Cardiac fibroblast (primary cell): ENCODE measurements at places on chromosomes 6 and 20.

- DNase-seq: no peak
Measured at GRCh38 chr20:60132827-60133670, 174.8 kb downstream of the CDH26 start.

DNA sequence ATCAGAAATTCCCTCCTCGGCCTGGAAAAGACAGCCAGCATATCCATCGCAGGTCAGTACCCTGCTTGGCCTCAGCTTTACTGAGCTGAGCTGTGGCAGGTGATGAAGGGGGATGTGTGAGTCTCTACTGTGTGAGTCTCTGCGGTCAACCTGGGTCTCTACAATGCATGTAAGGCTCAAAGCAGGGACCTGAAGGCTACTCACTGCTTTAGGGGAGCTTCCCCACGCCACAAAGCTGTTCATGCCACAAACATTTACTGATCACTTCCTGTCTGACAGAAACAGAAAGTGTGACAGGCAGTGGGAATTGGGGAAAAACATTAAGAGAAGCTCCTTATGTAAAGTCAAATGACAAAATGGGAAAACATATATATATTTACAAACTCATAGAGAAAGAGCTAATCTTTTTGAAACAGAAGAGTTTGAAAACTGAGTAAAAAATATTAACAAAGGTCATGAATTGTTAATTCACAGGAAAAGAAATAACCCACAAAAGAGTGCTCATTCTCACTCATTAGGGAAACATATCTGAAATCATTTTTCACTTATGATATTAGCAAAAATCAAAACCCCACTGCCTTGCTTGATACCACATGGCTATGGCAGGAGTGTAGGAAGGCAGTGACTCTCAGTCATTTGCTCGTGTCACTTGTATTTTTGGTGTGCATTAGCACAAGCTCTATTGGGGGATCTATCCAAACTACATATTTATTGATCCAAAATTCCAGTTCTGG is 5.8 kb downstream of the BTN3A3 start:
- no peak for DNase-seq

- DNase-seq: no peak
Measured at GRCh38 chr6:25025919-25026301, 90.2 kb upstream of the RIPOR2 start.

- DNase-seq: no peak
Measured at GRCh38 chr6:67642582-67642981, 992.5 kb upstream of the ADGRB3 start.

- DNase-seq: no peak
Measured at GRCh38 chr6:22023937-22024336, 272.9 kb downstream of the PRL start.

DNA sequence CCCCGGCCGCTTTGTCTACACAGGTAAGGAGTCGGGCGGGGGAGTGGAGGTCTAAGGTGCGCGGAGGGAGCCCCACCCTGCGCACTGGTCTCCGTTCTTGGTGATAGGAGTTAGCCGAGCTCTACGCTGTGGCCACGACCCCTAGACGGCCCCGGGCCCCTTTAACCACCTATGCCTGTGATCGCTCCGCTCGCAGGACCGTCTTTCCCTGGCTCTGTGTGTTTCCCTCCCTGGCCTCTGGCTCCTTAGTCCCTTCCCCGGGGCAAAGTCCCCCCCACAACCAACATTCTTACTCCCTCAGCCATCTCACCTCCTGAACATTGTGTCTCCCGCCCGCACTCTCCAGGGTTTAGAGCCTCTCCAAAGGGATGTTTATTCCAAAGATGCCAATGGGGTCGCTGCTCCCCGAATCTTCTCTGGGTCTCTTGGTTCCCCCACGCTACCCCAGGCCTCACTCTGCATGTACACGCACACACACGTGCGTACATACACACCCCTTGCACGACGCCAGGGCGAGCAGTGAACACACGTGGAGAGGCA is 50.4 kb downstream of the CPXM1 start:
- no peak for DNase-seq

GRCh38 chr6:129671442-129672340 is 38.3 kb downstream of the ARHGAP18 start:
- peak; percentile 39 for DNase-seq

DNA sequence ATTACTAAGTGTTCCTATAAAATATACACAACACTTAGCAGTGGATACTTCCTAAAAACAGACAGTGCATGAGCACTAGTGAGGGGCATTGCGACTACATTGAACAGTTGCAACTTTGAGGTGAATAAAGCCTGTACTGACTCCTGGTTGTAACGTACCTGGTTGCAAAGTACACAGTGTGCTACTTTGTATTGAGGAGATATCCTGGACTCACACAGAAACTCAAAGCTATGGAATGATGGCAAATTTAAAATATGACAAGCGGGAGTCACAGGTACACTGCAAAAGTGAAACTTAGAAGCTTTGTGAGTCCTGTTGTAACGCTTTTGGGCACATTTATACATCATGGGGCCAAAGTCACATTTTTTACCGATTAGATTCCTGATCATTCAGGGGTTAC is 55.6 kb upstream of the HLA-A start:
- no peak for DNase-seq

GRCh38 chr6:1424306-1424927 is 35.0 kb downstream of the FOXF2 start:
- DNase-seq: peak; percentile 65

GRCh38 chr20:17109307-17109706 is 117.5 kb upstream of the PCSK2 start:
- DNase-seq: no peak

GRCh38 chr20:61572789-61573188 is 320.7 kb downstream of the CDH4 start:
- DNase-seq: no peak

DNA sequence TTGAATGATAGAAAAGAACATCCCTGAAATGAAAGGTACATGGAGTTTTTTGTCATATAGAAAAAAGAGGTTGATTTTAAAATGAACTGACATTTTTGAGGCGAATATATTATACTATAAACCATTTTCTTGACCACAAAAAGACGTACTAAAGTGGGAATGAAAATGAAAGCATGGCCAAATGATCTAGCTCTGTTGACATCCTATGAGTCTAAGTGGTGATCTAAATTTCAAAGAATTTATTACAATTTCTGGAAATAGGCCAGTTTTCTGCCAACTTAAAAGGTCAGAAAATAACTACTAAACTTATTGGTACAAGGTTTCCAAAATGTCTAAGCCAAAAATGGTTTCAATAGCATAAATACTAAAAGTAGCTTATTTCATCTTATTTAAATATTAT is 536.8 kb downstream of the EYS start:
- no peak for DNase-seq

DNA sequence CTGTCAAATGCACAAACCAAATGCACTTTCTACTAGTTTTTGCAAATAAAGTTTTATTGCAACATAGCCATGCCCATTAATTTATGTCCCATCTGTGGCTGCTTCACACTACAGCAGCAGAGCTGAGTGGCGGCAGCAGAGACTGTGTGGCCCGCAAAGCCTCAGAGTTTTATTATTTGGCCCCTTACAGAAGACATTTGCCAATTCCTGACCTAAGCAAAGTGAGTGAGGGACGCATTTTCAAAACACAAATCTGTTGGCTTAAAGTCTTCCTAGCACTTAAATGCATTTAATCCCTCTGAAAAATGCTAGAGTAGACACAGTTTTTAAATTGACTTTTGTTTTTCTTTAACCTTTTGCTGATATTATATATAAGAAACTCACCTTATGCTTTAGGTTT is 126.4 kb downstream of the PHACTR3 start:
- no peak for DNase-seq

DNA sequence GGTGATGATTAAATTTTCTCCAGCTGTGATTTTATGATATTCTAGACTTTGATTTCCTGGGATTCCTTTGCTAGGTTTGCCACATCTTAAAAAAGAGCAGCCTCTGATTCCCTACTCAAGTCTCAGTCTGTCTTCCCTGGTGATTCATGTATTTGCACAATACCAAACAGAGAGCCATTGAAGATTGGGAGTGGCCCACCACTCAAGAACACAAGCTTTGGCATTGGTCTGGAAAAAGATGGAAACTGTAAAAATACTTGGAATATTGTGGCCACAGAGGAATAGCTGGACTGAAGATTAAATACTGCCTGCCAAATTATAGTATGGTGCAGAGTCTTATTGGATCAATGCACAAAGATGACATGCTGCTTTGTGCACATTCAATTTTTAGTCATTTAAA is 32.9 kb downstream of the PTCHD4 start:
- DNase-seq: peak; percentile 41

GRCh38 chr6:149202952-149203351 is 114.6 kb upstream of the TAB2 start:
- DNase-seq: no peak

DNA sequence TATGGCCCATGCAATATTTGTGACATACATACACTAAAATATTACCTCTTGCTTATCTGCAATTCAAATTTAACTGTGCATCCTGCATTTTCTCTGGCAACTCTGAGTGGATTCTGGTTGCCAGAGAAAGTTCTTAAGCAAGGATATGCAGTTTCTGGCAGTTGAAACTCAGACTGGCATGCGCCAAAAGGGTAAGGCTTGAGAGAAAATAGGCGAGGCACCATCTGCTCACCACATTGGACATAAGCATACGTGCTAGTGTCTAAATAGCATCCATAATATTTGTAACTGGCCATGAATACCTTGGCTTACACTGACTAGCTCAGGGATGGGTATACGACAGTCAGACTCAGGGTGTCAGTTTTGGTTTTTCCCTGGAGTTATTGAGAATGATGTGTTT is 465.1 kb downstream of the DOK5 start:
- DNase-seq: no peak

DNA sequence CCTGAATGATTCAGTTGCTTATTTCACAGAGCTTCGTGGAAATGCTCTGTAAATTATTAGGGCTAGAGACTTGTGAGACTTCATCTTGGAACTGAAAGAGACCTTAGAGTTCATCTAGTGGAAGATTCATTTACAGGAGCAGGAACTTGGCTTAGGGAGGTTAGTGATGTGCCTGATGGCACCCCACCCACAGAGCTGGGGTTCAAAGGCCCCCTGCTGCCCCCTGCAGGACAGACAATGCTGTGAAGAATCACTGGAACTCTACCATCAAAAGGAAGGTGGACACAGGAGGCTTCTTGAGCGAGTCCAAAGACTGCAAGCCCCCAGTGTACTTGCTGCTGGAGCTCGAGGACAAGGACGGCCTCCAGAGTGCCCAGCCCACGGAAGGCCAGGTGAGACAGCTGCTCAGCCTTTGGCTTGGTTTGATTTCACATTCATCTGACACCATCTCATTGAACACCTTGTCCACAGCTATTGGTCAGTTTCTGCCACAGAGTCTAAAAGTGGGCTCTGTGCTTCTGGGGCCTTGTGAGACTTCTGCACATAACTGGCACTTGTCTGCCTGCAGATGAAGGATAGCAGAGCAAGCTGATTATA is 25.1 kb downstream of the MYBL2 start:
- DNase-seq: peak; percentile 56

DNA sequence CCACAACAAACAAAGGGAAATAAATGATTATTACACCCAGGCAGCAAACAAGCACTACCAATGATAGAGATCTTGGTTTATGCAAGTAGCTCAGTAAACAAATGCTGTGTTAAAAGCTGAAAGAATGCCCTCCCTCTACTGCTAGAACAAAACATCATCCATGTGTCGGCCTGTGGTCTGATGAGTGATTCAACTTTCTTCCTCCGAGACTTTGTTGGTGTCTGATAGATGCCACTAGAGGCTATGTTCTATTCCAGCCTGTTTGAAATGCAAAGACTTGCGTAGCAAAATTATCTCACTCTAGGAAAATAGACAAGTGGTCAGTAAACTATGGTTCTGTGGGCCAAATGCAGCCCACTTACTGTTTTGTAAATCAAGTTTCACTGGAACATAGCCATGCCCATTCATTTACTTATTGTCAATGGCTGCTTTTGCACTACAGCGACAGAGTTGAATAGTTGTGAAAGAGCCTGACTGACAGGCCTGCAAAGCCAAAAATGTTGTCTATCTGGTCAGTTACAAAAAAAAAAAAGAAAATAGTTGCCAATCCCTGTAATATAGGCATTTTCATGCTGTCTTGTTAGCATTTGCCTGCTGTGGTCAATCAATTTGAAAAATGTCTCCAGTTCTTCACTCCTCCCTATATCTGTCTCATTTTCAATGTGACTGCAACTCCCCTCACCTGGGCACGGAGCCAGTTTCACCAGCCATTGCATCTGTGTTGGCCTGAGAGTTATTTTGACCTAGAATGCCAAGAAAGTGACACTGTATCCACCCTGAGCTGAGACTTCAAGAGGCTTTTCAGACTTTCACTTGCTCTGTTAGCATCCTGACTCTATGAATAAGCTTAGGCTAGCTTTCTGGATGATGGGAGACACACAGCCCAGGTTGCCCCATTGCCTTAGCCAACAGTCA is 544.6 kb upstream of the BTBD3 start:
- peak; percentile 45 for DNase-seq

- DNase-seq: peak; percentile 21
Measured at GRCh38 chr6:36786055-36786675, 53.1 kb downstream of the CPNE5 start.

DNA sequence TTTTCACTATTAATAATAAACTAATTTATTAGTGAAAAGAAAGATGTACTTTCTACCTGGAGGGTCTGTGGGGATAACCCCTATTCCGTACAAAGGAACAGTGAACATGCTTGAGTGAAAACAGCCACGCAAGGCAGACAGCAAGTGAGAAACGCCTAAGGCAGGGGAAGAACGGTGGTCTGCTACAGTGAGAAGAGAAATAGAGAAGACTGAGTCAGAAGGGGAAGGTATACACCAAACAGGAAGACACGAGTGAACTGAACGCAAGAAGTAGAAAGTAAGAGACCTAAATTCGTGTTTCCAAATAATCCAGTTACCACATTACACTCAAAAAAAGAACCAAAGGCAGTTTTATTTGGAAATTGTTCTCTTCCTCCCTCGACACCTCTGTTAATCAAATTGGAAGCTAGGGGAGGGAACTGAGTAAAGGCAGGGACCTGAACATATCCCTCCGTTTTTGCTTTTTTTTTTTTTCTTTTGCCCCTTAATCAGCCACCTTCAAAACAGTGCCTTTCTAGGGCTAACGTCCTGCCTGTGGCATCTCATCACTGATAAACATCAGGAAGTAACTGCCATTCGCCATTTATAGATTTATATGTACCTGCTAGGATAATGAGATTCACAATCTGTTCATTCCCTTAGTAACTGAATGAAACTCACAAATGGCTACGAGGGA is 48.9 kb downstream of the ATXN1 start:
- DNase-seq: no peak

- DNase-seq: peak; percentile 35
Measured at GRCh38 chr6:113694278-113695077, 162.7 kb upstream of the MARCKS start.

DNA sequence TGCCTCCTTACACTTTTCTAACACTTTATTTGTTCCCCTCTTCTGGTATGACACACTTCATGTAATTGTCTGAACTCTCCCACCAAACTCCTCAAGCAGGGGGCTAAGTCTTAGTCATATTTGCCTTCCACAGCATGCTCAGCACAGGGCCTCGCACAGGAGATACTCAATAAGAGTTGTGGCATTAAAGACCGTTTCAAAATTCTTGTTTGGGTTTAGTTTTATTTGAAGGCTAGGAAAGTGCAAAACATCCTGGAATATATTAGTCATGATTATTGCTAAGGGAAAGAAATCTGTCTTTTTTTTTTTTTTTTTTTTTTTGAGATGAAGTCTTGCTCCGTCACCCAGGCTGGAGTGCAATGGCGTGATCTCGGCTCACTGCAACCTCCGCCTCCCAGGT is 137.6 kb upstream of the ECI2 start:
- no peak for DNase-seq

- no peak for DNase-seq
Measured at GRCh38 chr6:19736066-19736465, 101.1 kb upstream of the ID4 start.

- no peak for DNase-seq
Measured at GRCh38 chr20:23130622-23131140, 44.6 kb upstream of the CD93 start.
